Bronchial smooth muscle cell (primary cell): ENCODE measurements at places on chromosomes 5 and 9. TPM values are rescaled to one million over a fixed set of nuclear protein-coding genes. Genes with fewer than 3 reads are reported as not detected.

Gene TSLP
- 2.5 and 15.9 TPM in 2 replicates for total RNA-seq

Gene AGTPBP1
- total RNA-seq = 7.4 and 11.0 TPM in 2 replicates

Gene SLC4A9
- not detected in 2 replicates for total RNA-seq

Gene SPINK4
- total RNA-seq = 0.95 TPM in 1 of 2 replicates, not detected in the other

Gene SLC46A2
- total RNA-seq = not detected in 2 replicates

Gene PCDHGA12
- 7.4 and 15.8 TPM in 2 replicates for total RNA-seq

Gene FAM174A
- 11.8 and 15.0 TPM in 2 replicates for total RNA-seq

Gene PAEP
- not detected in 2 replicates for total RNA-seq

Gene SOHLH1
- total RNA-seq = not detected in 2 replicates

Gene NUDT12
- 8.5 and 15.3 TPM in 2 replicates for total RNA-seq

Gene TAF11L5
- total RNA-seq = not detected in 2 replicates

Gene HSPA9
- total RNA-seq = 205 and 208 TPM in 2 replicates

Gene CTSL
- total RNA-seq = 596 and 746 TPM in 2 replicates

Gene GCNT1
- total RNA-seq = 14.7 and 15.0 TPM in 2 replicates

Gene ZNF608
- total RNA-seq = 15.0 and 20.4 TPM in 2 replicates

Gene GGTA1
- under 0.01 TPM in 1 of 2 replicates, not detected in the other for total RNA-seq

Gene RCL1
- 7.2 and 7.6 TPM in 2 replicates for total RNA-seq

Gene IL9
- total RNA-seq = not detected in 2 replicates

Gene ZFP2
- 1.9 and 2.6 TPM in 2 replicates for total RNA-seq

Gene SAXO1
- total RNA-seq = 0.09 and 0.16 TPM in 2 replicates

Gene TOR1A
- 17.7 and 21.0 TPM in 2 replicates for total RNA-seq

Gene ATP10B
- not detected in 2 replicates for total RNA-seq

Gene ARL14EPL
- total RNA-seq = 0.69 TPM in 1 of 2 replicates, not detected in the other

Gene PCDHGC4
- 3.2 and 3.3 TPM in 2 replicates for total RNA-seq

Gene SLC25A2
- total RNA-seq = 0.32 TPM in 1 of 2 replicates, not detected in the other

Gene IFNA13
- not detected in 2 replicates for total RNA-seq

Gene HTR1A
- not detected in 2 replicates for total RNA-seq

Gene PCDHA7
- 0.26 and 0.47 TPM in 2 replicates for total RNA-seq

Gene TAF1L
- under 0.01 TPM in 2 replicates for total RNA-seq

Gene IFNA2
- not detected in 2 replicates for total RNA-seq

Gene TRIM36
- total RNA-seq = 0.09 and 0.32 TPM in 2 replicates

Gene IL5
- not detected in 2 replicates for total RNA-seq

Gene GFI1B
- not detected in 2 replicates for total RNA-seq

Gene TNFSF15
- total RNA-seq = 0.09 and 0.16 TPM in 2 replicates

Gene PRRX2
- 21.5 and 44.3 TPM in 2 replicates for total RNA-seq

Gene CDC25C
- total RNA-seq = 0.26 and 1.1 TPM in 2 replicates

Gene GDA
- total RNA-seq = not detected in 2 replicates

Gene OSMR
- 20.1 and 36.3 TPM in 2 replicates for total RNA-seq

Gene JAKMIP2
- 0.94 and 1.3 TPM in 2 replicates for total RNA-seq

Gene CFAP157
- 0.09 and 0.16 TPM in 2 replicates for total RNA-seq

Gene FOXE1
- total RNA-seq = not detected in 2 replicates

Gene PCDHA13
- total RNA-seq = 0.09 and 0.16 TPM in 2 replicates

Gene TMEM171
- total RNA-seq = 0.26 and 0.63 TPM in 2 replicates

Gene SMU1
- 33.1 and 37.5 TPM in 2 replicates for total RNA-seq

Gene FOXD1
- total RNA-seq = 3.3 and 8.2 TPM in 2 replicates

Gene EIF4EBP3
- total RNA-seq = 1.3 and 1.7 TPM in 2 replicates

Gene PCDHGA7
- 5.7 and 11.5 TPM in 2 replicates for total RNA-seq

Gene PCDHGB1
- total RNA-seq = 1.5 and 3.8 TPM in 2 replicates

Gene MYO10
- 33.6 and 45.9 TPM in 2 replicates for total RNA-seq

Gene DPH7
- 15.4 TPM in 2 replicates for total RNA-seq

Gene INSYN2B
- total RNA-seq = 2.9 and 3.8 TPM in 2 replicates

Gene ADRB2
- total RNA-seq = under 0.01 and 0.32 TPM in 2 replicates

Gene KDM4C
- 31.1 and 34.8 TPM in 2 replicates for total RNA-seq

Gene PHF24
- 0.09 and 0.16 TPM in 2 replicates for total RNA-seq

Gene PDE6A
- not detected in 2 replicates for total RNA-seq

Gene PCDHB3
- total RNA-seq = 0.16 and 0.52 TPM in 2 replicates

Gene CDC20B
- 0.09 TPM in 1 of 2 replicates, not detected in the other for total RNA-seq

Gene CCDC187
- under 0.01 TPM in 2 replicates for total RNA-seq
